Stimulated activated CD8-positive, alpha-beta memory T cell treated with anti-CD3 and anti-CD28 coated beads, Interleukin-15, amount 100 ng/mL, for 24 hours (primary cell): ENCODE measurements at places on chromosomes 4 and X.

GRCh38 chrX:46576458-46576857, 2.9 kb downstream of the CHST7 start:
- DNase-seq, result no peak

GRCh38 chr4:68076194-68076593, 53.5 kb downstream of the TMPRSS11F start:
- DNase-seq, result no peak

GRCh38 chr4:16643893-16644292, 254.6 kb downstream of the LDB2 start:
- DNase-seq, result no peak

DNA sequence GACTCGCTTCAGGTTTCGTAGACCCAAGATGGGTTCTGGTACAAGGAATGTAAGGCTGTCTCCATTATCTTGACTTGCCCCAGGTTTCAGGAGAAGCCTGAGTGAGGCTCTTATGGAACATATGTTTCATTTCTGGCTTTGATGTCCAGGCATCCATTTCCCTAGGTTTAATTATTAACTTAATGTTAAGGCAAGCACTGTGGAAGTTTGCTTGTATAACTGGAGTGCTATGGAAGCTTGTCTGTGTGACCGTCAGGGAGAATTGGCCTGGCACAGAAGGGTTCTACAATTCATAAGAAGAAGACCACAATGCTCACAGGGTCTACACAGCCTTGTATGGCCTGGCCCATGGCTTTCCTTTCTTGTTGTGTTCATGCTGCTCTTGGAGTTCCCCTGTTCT, 47.2 kb upstream of the PPP1R2C start:
- no peak for DNase-seq

- DNase-seq, result no peak
Measured at GRCh38 chr4:178894126-178894525, 1451.9 kb upstream of the AGA start.

DNA sequence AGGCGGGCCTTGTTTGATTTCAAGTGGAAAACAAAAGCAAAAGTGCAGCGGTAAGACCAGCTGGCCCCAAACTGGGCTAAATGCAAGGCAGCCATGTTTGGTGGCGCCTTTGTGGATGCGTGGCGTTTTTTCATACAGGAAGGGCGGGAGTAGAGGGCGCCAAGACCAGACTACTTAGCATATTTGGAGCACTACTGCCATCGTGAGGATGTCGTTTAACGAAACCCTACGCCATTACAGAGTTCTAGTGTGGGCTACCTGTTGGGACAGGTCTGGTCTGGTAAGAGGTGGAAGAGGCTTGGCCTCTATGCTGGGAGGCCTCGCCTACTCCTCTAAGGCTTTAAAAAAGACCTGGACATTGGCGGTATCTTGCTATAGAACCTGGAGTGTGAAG, 230.7 kb upstream of the STK26 start:
- DNase-seq, result no peak

- no peak for DNase-seq
Measured at GRCh38 chrX:10327651-10328050, 170.9 kb downstream of the CLCN4 start.

GRCh38 chr4:107824350-107825071, at the start of gene SGMS2:
SGMS2 (plus strand) TSS chr4:107824932; CDS start chr4:107895554, 70,622 bp downstream.
- DNase-seq, result no peak

GRCh38 chr4:70505151-70505748, 13.1 kb upstream of the AMTN start:
- DNase-seq, result peak; percentile 15

DNA sequence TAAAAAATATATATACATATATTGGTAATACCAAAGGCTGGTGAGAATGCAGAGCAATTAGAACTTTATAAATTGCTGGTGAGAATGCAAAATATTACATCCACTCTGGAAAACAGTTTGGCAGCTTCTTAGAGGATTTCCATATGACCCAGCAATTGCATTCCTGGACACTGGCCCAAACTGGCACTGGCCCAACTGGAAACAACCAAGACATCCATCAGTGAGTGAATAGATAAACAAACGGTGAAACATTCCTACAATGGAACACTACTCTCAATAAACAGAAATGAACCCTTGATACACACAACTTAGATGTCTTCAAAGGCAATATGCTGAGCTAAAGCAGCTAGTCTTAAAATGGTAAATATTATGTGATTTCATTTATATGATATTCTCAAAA, 524.2 kb downstream of the IQCM start:
- no peak for DNase-seq

DNA sequence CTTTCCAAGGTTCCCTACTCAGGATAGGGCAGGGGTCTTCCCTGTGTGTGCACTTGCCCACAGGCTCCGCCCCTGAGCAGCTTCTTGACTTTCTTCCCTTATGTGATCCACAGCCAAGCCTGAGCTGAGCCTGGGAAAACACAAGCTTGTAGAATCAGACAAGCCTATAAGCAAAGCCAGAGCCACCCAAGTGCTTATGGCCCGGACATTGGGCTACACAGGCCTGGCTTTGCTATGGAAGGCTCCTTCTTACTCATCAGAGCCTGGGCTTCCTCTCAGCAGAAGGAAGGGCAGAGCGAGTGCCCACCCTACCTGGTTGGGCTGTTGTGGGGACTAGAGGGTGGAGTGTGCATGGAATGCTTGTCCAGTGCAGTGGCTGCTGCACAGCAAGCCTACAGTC, 1.3 kb upstream of the TNIP2 start:
- no peak for DNase-seq

- DNase-seq, result no peak
Measured at GRCh38 chrX:129876771-129877305, 29.1 kb upstream of the UTP14A start.

GRCh38 chr4:108365551-108365950, 196.8 kb upstream of the LEF1 start:
- no peak for DNase-seq

- no peak for DNase-seq
Measured at GRCh38 chr4:55636656-55636999, 530 bp upstream of the NMU start.

DNA sequence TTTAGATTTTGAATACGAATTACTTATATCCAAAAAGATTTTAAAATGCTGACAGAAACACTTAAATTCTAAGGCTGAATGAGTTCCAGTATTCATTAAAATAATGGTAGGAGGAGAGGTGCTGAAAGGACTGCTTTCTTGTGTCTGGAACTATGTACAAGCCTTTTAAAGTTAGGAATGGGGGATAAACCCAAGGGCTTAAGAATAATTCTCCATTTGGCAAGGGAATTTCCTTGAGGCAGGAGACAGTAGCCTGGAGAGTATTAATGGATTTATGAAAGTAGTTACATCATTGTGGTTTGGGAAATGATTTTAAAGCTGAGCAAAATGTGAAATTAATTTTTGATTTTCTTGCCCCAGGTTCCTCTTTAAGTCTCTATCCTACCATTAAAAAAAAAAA, 266.5 kb upstream of the KCNIP4 start:
- DNase-seq, result no peak

- DNase-seq, result no peak
Measured at GRCh38 chr4:142721187-142721586, 124.9 kb downstream of the INPP4B start.

DNA sequence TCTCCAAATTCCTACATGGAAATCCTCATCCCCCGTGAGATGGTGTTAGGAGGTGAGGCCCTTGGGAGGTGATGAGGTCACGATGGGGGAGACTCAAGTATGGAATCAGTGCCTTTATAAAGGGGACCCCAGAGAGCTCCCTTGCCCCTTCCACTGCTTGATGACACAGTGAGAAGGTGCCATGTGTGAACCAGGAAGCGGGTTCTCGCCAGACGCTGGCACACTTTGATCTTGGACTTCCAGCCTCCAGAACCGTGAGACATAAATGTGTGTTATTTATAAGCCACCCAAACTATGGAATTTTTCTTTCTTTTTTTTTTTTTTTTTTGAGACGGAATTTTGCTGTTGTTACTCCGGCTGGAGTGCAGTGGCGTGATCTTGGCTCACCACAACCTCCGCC, 237.6 kb downstream of the DHRSX start:
- no peak for DNase-seq

DNA sequence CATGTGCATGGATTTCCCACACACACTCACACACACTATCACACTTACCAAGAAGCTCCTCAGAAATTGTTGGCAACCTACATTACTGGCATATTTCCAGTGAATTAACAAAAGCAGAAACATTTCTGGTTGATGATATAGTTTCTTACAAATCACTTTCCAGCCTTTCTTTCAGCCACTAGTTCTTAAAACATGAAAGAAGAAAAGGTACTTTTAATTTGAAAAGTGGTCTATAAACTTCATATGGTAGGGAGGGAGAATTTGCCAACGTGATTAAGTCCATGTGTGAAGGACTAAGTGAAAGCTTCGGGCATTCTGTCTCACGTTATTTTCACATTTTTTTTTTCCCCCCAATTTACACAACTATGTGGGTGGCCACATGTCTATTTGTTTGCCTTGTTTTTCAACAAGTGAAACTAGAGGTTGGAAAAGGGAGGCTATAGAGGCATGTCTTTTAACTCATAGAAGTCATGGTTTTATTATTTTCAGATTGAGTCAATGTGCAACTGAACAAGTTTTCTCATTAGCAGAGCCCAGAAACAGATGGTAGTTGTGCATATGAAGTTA, 832.1 kb upstream of the INTU start:
- DNase-seq, result no peak

- DNase-seq, result no peak
Measured at GRCh38 chrX:102745857-102746584, 25.5 kb downstream of the GPRASP3 start.

DNA sequence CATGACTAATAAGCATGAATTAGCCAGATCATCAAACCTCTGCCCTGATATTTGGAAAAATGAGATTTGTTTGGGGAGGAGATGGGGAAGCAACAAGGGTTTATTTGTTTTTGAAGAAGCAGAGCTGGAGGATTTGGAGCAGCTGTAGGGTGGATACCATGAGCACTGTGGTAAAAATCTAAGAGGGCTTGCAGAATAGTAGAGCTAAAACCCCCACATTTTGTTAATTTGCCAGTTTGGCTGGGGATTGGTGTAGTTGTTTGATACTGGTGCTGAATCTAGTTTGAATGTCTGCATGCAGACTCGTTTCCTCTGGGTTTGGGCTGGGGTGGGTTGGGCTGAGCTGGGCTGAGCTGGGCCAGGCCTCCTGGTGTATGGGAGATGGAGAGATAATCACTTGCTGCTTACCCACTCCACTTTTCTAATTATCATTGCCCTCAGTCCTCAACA, 43.7 kb downstream of the SMAD1 start:
- DNase-seq, result no peak

- DNase-seq, result no peak
Measured at GRCh38 chr4:13261486-13262257, 222.5 kb downstream of the RAB28 start.

DNA sequence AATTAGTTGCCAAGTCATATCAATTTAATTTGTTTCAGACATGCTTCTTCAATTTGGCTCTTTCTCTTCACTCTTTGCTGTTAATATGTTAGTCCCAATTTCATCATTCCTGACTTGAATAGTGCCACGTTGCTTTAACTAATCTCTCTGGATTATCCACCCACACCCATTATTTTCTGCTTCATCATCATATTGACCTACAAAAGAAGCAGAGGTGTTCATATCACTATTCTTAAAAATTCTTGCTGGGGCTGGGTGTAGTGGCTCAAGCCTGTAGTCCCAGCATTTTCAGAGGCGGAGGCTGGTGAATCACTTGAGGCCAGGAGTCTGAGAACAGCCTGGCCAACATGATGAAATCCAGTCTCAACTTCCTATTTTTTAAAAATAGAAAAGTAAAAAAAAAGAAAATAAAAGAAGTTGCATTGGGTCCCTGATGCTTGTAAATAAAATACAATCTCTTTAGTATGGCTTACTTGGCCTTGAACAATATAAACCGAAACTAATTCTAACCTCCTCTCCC, 65.7 kb upstream of the KCNIP4 start:
- DNase-seq, result no peak

GRCh38 chr4:120630427-120630826, 292.1 kb downstream of the PRDM5 start:
- no peak for DNase-seq

DNA sequence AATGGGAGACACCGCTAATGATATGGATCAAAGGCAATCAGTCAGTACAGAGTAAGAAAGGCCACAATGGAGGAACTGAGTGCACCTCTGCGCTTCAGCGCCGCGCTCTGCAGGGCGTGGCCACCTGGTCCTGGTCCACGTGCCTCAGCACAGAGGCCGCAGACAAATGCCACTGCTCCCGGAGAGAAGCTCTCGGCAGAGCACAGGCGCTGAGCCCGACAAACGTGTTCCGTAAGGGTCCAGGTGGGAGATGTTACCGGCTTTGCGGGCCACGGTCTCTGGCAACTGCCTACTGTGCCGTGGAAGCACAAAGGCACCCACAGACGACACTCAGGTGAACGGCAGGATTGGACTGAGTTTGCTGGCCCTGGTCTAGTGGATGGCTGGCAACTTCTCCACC, 68.9 kb downstream of the ACOX3 start:
- DNase-seq, result no peak

DNA sequence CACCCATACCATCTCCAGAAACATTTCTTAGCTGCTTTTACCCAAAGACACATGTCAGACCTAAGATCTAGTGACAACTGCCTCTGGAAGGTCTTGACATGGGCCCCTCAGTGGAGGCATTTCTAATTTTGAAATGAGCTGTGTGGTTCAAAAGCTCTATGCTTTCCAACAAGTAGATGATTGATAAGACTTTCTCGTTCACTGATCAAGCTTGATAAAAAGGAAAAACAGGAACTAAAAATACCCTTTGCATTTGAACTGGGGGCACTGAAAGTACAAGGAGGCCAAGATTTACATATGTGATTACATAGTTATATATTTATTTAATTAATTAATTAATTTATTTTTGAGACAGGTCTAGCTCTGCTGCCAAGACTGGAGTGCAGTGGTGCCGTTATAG, 61.3 kb upstream of the SCOC start:
- DNase-seq, result no peak

GRCh38 chrX:103629318-103630170, 769 bp downstream of the TCEAL1 start:
- DNase-seq, result no peak

- DNase-seq, result no peak
Measured at GRCh38 chr4:123478859-123479345, 82.3 kb downstream of the SPRY1 start.

DNA sequence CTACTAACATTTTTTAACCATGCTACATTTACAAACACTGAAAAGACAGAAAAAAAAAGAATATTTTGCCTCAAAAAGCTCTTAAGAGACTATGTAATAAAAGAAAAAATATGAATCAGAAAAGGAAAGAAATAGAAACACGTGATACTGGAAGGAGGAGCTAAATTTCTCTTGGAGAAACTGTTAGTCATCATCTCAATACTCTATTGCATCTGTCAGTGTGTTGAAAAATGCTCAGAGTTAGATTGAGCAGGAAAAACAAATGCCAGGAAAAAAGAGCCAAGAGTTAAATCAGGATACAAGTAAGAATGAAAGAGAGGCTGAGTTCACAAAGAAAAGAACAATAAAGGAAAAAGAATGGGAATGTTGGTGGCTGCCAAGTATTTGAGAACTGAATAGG, 2.6 kb downstream of the RAB28 start:
- no peak for DNase-seq
